ENCODE measurements at places on chromosomes 12 and 14. TPM values are rescaled to one million over a fixed set of nuclear protein-coding genes. Genes with fewer than 3 reads are reported as not detected.

DNA sequence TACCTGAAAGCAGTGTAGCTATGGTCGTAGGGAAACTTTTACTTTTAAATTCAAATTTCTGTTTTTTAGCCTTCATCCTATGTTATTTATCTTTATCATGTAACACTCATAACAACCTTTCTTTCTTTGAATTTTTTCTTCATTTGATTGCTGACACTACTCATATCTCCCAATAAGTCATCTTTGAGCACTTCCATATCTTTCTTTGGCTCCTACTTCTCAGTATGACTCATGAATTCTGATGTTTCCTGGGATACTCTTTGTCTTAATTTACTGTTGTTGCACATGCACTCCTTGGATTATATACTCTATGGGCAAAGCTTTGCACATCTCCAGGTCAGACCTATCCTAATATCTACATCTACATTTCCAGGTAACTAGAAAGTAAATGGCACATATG is 18.1 kb upstream of the IAPP start:
- H3K27me3 ChIP-seq = no peaks in the 10 kb centered on the region
- H3K27ac ChIP-seq = no peak overlapping the region
- no peak for DNase-seq
- H3K4me3 ChIP-seq = no peak overlapping the region
- peaks cover 8% of the 10 kb centered on the region for H3K4me1 ChIP-seq
- H3K36me3 ChIP-seq = no peaks in the 10 kb centered on the region

The ADAMTS20 gene
- total RNA-seq = not detected

DNA sequence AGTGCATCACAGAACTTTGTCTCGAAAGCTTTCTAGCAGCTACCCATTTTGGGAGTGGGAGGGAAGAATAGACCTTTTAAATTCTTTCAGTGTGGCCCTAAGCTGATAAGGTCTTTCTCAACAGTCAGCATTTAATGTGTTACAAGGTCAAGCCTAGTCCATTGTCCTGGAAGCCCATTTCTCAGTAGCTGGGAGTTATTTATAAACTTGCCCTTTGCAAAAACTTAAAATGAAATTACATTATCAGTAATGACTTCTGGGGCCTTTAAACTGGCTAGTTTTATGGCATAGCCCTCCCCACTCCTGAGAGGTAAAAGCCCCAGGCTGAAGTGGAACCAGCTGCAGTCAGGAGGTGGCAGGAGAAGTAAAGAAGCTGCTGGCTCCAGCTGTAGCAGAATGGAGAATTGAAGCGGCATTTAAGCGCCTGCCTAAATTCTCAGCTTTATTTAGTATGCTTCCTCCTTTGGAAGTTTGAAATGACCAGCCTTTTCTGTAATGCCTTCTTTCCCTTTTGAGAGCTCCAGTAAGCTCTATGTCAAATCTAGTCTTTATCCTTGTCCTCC is 12.4 kb downstream of the COPZ1 start:
- no peaks in the 10 kb centered on the region for H3K27me3 ChIP-seq
- peak overlapping the region; percentile 33 for H3K27ac ChIP-seq
- H3K36me3 ChIP-seq = peaks cover 19% of the 10 kb centered on the region
- H3K4me3 ChIP-seq = no peak overlapping the region
- DNase-seq = peak; percentile 63
- peaks cover 88% of the 10 kb centered on the region for H3K4me1 ChIP-seq

The CPM gene
- 96.4 TPM for total RNA-seq

- no peak for DNase-seq
- no peaks in the 10 kb centered on the region for H3K36me3 ChIP-seq
- H3K4me3 ChIP-seq = no peak overlapping the region
- no peaks in the 10 kb centered on the region for H3K4me1 ChIP-seq
- no peaks in the 10 kb centered on the region for H3K27me3 ChIP-seq
Measured at GRCh38 chr14:88212691-88213090, 110.4 kb downstream of the KCNK10 start.

Data from stomach (tissue), 19 donors.